ENCODE measurements at places on chromosomes 7 and 10.

- DNase-seq: no peak
Observed at GRCh38 chr10:71067098-71067740, 145.2 kb upstream of the UNC5B start.

DNA sequence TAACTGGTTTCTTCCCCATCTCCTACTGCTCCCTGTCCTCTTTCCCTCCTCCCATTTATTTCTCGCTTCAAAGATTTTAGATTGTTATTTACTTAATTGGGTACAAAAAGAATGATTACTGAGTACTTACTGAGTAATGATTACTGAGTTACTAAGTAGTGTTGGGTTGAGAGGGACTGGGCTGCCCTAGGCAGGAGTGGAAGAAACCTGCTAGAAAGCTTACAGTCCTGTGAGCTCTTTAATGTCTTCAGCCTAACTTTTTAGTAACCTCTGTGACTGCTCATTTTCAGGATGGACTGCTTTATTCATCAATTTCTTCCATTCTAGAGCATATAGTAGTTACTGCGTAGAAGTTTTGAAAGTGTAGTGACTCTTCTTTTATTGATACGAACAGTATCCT is 7.6 kb downstream of the PHF14 start:
- DNase-seq: no peak

DNA sequence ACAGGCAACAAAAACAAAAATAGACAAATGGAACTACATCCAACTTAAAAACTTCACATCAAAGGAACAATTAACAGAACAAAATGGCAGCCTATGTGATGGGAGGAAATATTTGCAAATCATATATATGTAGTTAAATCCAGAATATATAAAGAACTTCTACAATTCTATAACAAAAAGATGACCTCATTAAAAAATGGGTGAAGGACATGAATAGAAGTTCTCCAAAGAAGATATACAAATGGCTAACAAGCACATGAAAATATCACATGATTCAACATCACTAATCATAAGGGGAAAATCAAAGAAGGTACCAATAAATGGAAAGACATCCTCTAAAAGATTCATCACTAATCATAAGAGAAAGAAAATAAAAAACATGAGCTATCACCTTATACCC is 416.1 kb downstream of the LRMDA start:
- no peak for DNase-seq

GRCh38 chr7:17058568-17058967 is 176.8 kb upstream of the AGR3 start:
- no peak for DNase-seq

GRCh38 chr7:137741443-137741842 is 105.3 kb downstream of the DGKI start:
- DNase-seq: no peak

DNA sequence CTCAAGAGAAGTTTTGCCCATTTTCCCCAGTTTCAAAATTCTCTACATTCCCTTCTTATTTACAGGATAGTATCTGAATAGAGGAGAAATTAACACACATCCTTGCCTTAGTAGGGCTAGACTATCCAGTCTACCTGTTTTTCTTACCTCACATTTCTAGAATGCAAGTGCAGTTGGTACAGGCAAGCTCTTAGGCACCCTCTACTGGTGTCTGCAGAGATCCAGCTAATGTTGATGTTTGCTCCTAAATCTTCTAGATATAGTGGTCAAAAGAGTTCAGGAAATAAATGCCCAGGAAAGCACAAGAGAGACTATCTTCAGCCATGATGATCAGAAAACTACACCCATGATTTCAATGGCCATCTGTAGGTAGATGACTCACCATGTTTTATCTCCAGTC is 205.3 kb downstream of the HTR7 start:
- peak; percentile 56 for DNase-seq

- peak; percentile 81 for DNase-seq
Observed at GRCh38 chr7:128827971-128828711, 2.1 kb upstream of the FLNC start.

- no peak for DNase-seq
Observed at GRCh38 chr10:101043363-101043707, 12.3 kb downstream of the SFXN3 start.

- peak; percentile 81 for DNase-seq
Observed at GRCh38 chr7:96407427-96407826, 85.5 kb upstream of the SLC25A13 start.

DNA sequence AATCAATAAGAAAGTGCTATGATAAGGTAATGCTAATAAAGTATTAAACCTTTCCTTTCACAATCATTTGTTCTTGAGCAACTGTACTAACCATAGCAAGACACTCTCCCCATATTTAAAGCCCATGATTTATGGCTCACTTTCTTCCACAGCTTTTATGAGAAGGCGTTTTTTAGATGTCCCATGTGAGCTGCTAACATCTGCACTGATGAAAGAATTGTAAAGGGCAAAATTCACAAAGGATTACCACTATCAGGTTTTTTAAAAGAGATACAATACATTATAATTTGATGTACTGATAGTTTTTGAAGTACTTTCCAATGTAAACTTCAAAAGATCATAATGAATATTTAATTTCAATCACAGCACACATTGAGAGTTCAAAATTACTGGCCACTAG is 75.7 kb downstream of the RNLS start:
- no peak for DNase-seq

DNA sequence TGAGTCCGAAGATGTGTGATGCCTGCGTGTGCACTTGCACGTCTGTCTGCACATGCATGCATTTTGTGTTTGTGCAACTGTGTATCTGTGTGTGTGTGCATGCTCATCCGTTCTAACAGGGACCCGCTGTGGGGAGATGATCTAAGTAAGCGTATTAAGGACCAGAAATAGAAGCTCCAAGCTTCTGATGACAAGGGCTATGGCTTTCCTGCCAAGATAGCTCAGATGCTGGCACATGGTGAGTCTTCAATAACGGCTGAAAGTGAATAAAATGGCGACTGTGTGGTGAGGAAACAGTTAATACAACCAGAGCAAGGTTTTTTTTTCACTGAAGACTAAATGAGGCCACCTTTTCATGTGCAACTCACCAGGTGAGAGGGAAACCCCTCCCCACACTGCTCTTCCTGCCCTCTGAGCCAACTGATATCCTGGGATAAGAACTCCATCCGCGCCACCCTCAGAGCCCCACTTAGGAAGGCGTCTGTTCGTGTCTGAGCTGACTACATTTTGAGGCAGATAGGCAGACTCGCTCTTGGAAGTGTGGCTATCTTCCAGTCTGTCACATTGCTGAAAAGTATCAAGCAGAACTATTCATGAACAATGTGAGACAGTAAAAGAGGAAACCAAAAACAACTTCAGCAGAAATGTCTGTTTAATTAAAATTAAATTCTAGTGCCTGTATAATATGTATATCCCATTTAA is 47.4 kb upstream of the TCERG1L start:
- no peak for DNase-seq

DNA sequence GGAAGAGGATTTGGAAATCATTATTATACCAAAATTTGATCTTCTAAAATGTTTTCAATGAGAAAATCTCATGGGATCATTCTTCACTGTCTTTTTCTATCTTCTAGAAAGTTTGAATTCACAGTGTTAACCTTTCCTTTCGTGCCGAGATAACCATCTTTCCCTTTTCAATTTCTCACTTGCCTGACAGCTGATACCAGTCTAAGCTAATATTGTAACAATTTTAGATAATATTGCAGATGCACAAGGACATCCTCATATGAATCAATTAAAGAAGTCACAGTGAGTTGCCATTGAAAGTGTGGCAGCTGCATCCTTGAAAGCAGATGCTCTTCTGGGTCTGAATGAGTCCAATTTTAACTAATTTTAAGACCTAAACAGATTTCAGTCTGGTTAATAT is 139.6 kb upstream of the LRGUK start:
- no peak for DNase-seq

DNA sequence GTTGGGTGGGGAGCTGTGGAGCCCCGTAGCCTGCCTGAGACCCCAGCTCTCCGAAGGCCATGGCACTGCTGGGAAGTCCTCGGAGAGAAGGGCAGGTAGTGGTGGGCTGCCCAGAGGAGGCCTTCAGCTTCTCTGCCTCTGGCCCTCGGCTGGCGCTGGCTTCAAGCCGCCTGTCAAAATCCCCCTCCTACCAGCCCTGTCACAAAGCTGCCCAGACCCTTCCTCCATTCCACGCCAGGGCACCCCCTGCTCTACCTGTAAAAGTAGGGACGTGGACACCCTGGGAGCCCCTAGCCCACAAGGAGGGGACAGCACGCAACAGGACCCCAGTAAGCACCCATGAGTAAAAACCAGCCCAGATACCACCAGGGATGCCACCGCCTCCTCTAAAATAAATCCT is 31.6 kb downstream of the MAD1L1 start:
- DNase-seq: no peak

- no peak for DNase-seq
Observed at GRCh38 chr7:2313450-2314208, 612 bp downstream of the SNX8 start.

- peak; percentile 38 for DNase-seq
Observed at GRCh38 chr7:50657341-50657873, 92.2 kb upstream of the DDC start.

DNA sequence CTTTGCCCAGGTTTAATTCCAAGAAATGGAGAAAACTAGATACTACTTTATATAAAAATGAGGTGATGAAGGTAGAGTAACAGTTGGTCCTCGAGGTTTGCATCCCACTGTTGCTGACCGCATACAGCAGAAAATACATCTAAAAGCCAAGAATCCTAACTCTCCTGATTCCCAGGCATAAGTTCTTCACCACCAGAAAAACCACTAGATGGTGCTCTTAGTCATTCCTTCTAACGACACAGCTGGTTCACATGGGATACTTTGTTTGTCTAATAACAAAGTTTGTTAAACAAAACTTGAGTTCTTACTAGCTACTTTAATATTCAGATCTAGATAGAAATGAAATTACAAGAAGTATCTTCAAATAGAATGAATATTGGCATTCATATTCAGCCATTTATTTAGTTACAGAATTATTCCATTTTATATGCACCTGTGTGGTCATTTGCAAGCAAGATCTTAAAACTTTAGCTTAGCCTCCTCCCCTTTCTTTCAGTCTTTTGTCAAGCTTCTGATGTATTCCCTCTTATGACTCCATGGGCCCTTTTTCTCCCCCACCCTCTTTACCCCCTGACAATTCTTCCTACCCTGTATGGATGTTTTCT is 54.1 kb upstream of the CYP26C1 start:
- DNase-seq: peak; percentile 45

DNA sequence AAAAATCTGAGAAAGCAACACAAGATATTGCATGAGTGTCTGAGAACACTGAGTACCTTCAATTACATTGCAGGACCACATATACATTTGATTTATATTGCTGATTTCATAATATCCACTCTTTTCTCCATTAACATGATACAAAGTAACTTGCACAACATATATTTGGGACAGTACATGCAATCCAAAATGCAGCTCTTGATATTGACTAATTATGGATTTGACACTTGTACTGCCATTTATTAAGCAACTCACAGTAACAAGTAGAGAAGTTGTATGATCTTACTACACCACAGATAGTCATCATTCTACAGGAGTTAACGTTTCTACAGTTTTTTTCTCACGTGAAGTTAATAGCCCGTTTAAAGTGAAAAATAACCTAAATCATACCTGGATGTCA is 46.7 kb downstream of the USP6NL start:
- no peak for DNase-seq

GRCh38 chr10:64626924-64627323 is 1105.7 kb downstream of the REEP3 start:
- DNase-seq: no peak

DNA sequence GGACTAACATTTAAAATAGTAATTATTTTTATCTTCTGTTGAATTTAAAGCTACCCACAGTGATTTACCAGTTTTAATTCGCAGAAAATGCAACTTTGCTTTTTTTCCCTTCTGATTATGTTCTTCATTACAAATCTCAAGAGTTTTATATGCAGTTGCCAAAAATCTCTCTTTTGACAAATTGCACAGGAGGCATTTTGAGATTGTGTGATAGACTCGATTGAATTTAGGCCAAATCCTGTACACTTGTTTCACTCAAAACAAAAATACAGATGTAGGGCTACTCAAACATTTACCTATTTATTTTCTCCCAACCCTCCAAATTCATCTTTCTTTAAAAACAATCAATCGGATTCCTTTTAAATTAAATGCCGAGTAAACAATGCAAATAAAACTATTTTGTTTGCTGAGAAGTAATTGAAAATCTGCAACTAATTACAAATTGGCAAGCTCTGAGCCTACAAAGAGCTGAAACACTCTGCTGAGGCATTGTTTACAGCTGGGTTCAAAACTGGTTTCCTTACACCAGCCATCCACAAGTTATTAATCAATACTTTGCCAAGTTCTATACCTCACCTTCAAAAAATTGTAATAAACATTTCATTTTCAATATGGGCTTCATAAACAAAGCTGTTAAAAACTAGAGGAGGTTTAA is 214.9 kb upstream of the TCF7L2 start:
- DNase-seq: no peak

DNA sequence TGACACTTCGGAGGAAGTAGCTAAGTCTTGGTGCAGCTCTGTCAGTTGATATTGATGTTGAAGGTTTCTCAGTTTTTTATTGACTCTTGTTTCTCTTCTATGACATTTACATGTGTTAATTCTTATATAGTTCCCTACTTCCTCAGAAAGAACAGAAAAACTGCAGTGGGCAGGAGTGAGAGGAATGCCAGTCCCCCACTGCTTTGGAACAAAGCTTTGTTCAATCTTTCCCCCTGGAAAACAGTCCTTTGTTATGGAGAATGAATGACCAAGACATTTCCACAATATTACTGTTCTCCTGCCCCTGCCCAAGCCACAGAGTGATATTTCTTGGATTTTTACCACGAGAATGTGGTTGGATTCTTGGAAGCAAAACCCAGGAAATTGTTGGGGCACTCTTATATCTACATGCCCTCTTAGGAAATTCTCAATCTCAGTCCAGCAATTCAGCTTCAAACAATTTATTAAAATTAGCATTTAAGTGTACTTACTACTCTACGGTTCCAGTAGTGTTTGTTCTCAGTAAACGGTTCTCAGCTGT is 258.0 kb upstream of the KCND2 start:
- no peak for DNase-seq

- no peak for DNase-seq
Observed at GRCh38 chr7:25109276-25109675, 15.8 kb downstream of the CYCS start.

GRCh38 chr7:112892263-112892662 is 102.1 kb upstream of the TMEM168 start:
- peak; percentile 57 for DNase-seq

DNA sequence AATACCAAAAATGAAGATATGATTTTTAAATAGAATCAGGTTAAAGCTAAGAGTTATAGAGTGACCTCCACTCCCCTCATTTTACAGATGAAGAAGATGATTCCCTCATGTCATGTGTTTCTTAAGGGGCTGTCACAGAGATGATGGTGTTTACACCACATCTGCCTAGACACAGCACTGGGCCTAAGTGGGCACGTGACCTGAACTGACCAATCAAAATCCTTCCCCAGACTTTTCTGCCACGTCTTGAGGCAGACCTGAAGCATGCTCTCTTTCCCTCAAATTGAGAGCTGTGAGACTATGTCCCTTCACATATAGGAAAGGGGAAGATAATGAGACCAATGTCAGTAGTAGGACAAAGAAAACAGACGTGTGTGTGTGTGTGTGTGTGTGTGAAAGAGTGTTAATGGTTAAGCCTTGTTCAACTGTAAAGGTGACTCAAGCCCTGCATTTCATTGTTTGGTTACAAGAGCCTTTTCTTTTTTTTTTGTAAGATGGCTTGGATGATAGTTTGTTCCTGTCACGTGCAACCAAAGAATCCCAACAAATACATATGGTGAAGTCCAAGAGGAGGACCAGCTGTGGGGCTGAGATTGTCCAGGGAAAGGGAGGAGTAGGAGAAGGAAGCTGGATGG is 172.8 kb upstream of the AOAH start:
- DNase-seq: no peak
